Stimulated activated naive CD4-positive, alpha-beta T cell (primary cell): ENCODE measurements at places on chromosomes 5 and 9.
A peak's percentile ranks its signal among the peaks of the same experiment; 100 is the strongest.

GRCh38 chr5:135491552-135492318, 39.6 kb upstream of the TIFAB start:
- no peak for DNase-seq

DNA sequence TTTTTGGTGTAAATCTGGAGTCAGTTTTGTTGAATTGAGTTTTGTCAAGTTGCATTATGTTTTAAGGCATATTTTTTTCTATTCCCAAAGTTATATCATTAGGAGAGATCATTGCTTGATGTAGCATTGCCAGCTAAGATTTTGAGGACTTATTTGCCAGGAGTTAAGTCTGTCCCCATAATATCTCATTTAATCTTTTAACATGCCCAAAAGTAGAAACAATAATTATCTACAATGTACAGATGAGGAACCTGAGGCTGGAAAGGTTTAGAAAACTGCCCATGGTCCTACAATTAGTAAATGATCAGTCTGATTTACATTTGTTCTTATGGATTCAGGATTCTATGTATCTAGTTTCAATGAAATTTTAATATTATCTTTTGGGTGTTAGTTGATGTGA, 4.7 kb downstream of the NIPBL start:
- DNase-seq = no peak

- no peak for DNase-seq
These were observed 1146.9 kb upstream of the DMAC1 start for GRCh38 chr9:8946461-8946860.

GRCh38 chr5:111783537-111783936, 26.5 kb upstream of the NREP start:
- no peak for DNase-seq

DNA sequence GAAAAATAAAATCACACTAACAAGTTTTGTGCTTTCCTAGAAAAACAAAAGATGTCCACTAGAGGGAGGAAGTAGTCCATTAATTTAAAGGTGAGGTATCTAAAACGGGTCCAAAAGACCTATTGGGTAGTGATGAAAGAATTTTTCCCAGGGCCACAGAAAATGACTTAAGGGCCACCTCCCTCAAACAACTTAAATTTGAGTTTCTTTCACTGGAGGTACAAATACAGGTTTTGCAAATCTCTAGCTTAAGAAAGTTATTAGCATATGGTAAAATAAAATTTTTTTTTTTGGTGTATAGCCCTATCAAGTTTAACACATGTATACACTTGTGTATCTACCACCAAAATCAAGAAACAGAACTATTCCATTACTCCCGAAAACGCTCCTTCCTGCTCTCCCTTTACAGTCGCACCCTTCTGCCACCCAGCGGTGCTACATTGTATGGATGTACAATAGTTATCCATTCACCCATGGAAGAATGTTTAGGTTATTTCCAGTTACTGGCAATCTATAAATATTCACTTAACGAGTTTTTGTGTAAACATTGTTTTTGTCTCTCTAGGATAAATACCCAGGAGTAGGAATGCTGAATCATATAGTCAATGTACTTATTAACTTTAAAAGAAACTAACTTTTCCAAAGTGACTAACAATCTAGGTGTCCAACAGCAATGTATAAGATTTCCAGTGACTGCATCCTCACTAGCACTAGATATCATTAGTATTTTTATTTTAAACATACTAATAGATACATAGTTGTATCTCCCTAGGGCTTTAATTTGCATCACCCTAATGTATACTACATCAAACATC, 21.9 kb downstream of the DEPDC1B start:
- DNase-seq = peak; percentile 1

- no peak for DNase-seq
These were observed 270.7 kb upstream of the TRPC7 start for GRCh38 chr5:136636001-136636400.

- no peak for DNase-seq
These were observed 63.6 kb downstream of the ADAMTS2 start for GRCh38 chr5:179281694-179282093.

DNA sequence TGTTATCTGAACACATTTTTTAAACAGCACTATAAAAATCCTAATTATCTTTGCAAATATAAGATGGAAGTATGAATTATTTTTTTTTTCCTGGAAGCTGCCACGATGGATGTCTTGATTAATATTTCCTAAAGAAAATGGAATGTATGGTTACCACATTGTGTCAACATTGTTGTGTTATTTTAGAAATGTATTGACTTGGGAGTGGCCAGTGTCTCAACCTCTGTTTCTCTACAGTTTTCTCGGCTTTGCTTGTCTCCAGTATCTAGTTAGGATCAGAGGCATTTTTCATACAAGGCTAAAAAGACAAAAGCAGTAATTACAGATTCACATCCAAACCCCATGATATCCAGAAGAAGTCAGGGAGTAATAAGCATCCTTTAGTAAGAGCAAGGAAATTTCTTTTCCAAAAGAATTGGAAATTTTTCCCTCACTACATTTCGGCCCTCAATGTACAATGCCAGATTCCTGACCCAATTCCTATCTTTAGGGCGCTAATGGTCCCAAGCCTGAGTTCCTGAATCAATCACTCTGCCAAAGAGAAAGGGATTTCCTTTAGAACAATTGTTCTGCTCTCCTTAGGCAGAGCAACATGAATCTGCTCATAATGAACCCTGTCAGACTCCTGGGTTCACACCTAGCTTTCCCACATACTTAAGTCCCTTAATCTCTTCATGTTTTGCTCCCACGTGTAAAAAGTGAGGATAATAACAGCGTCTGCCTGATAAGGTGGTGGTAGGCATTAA, 111.7 kb downstream of the EDIL3 start:
- DNase-seq = no peak

- DNase-seq = no peak
These were observed 665.5 kb upstream of the ZNF608 start for GRCh38 chr5:125411744-125412560.

GRCh38 chr5:143019614-143020515, 249.7 kb downstream of the ARHGAP26 start:
- no peak for DNase-seq

DNA sequence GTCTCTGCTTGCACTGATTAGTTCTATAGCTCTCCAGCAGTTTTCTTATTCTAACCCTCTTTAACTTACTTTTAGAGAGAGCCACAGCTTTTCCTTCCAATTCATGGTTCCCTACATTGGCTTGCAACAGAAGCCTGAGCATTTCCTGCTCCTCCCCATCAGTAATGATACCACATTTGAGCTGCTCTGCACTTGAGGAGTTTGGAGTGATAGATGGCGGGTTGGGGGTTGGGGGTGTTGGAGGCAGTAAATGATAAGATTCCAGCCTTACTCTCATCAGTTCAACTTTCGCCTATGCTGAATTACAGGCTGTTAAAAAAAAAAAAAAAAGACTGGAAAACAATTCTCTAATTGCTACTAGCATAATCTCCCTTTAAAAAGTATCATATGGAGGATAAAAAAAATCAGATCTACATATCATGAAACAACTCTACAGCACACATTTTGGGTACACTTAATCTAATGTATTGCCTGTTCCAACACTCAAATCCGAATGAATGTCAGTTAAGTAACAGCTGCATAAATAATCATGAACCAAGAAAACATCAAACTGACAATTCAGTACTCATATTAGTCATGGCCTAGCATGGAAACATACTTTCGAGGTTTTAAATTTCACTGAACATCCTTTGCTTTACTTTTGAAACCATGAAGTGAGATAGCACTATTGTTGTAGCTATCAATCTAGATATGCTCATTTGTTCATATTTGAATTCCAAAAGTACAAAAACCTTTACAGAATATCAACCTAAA, 224.7 kb downstream of the NFIB start:
- DNase-seq = no peak

GRCh38 chr5:106241409-106241808, 1429.3 kb downstream of the EFNA5 start:
- no peak for DNase-seq

GRCh38 chr5:78361631-78361993, 1.2 kb downstream of the SCAMP1 start:
- DNase-seq = no peak

- no peak for DNase-seq
These were observed 35.5 kb downstream of the MED10 start for GRCh38 chr5:6342689-6343315.

GRCh38 chr9:71587576-71588362, 180.5 kb downstream of the CEMIP2 start:
- no peak for DNase-seq

GRCh38 chr9:127423934-127424675, at the start of gene ZNF79:
ZNF79 (plus strand) TSS chr9:127424382; CDS start chr9:127424788, 406 bp downstream.
- peak; percentile 82 for DNase-seq

DNA sequence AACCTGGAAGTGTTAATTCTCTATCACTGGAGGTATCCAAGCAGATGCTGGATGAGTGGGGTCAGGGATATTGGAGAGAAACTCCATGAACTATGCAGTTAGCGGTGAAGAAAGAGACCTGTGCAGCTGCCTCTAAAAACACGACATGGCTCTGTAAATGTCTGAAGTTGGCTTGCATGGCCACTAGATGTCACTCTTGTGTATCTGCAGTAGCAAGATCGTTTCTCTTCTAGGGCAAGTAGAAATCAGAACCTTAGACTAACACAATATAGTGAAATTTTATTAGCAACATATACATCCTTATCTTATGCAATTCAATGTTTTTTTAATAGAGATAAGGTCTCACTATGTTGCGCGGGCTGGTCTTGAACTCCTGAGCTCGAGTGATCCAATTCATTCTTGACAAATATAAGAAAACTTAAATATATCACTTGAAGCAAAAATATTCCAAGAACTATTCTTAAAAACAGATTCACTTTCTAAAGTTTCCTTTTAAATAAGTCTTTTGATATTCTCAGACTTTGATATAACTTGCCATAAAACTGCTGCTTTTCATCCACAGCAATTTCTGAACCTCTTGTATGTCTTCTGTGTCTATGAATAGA, 2.9 kb downstream of the OR2S2 start:
- no peak for DNase-seq

- DNase-seq = no peak
These were observed 44.7 kb upstream of the IZUMO3 start for GRCh38 chr9:24590432-24590831.

GRCh38 chr5:175443514-175444059, 395 bp downstream of the DRD1 start:
- DNase-seq = no peak

DNA sequence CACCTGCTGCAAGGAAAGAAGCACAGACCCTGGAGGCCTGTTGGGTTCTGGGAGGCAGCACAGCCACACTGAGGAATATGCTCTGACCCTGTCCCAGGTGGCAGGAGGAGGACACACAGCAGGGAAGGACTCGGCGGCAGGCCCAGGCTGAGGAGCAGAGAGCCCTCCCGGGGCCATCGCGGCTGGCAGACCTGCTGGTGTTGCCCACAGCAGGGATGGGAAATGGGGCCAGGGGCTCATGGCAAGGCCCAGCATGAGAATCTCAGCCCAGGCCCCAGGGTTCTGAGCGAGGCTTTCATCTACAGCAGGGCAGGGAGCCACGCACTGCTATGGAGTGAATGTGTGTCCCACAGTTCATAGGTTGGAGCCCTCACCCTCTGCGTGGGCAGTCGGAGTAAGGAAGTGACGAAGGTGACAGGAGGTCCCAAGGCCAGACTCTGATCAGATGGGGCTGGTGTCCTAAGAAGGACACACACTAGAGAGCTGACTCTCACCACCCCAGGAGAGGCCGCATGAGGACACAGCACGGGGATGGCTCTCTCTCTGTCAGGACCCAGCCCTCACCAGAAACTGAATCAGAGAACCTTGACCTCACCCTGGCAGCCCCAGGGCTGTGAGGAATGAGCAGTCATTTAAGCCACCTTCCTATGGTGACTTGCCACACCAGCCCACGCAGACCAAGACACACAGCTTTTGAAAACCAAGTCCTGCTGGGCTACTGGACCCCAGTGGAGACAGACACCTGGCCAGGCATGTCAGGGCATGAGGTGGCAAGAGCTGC, 10.3 kb upstream of the GPSM1 start:
- DNase-seq = no peak

DNA sequence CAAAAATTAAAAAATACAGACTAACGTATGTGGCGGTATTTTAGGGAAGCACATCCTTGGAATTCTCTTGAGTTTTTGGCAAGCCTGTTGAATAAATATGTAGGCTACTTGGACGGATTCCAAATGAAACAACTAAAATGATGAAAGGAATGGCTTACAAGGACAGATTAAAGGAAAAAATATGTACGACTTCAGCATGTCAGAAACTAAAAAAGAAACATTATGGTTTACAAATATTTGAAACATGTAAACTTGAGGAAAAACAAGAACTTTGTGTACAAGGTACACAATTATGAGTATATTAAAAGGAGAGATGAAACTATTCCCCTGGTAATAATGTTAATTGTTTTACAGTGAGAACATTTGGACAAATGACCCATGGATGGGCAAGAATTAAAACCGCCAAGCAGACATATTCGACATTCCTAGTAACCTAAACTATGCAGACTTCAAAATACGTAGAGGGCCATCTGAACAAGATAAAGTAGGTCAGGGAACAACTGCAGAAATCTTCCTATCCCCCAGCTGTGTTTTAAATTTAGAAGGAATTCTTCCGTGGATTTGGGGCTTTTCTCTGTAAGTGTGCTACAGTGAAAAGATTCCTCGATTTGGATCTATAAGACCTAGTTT, 12.5 kb downstream of the EDIL3 start:
- DNase-seq = no peak

DNA sequence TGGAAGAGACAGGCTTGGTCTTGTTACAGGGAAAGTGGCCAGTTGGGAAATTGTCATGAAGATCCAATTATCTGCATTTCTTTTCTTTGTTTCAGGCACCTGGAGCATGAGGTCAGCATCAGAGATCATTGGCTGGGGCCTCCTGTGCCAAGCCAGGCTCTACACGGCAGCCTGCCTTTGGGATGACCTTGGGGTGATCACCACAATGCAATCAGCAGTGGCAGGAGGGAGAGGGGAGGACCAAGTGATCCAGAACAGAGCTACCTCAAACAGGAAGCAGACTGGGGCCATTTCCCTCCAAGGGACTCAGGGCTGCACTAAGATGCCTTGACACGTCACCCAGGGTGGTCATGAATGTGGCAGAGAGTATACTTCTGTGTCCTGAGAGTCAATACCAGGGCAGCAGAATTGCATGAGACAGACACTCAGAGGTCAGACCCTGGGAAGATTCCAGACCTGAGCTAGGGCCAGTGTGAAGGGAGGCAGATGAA, 8.9 kb downstream of the SMIM23 start:
- DNase-seq = no peak

- no peak for DNase-seq
These were observed 87.7 kb downstream of the MACIR start for GRCh38 chr5:103346162-103346748.

GRCh38 chr9:91197232-91198181, 164.2 kb downstream of the AUH start:
- no peak for DNase-seq

- DNase-seq = no peak
These were observed 7.2 kb upstream of the LMNB1 start for GRCh38 chr5:126769703-126770102.

DNA sequence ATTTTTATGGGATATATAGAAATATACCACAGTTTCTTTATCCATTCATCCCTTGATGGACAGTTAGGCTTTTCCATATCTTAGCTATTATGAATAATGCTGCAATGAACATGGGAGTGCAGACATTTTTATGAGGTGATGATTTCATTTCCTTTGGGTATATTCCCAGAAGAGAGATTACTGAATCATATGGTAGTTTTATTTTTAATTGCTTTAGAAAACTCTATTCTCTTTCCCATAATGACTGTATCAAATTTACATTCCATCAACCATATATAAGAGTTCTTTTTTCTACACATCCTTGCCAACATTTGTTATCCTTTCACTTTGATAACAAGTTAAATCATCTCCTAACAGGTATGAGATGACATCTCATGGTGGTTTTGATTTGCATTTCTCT, 821.6 kb downstream of the TLE1 start:
- DNase-seq = no peak

- DNase-seq = no peak
These were observed 226.8 kb upstream of the IRX4 start for GRCh38 chr5:2109566-2109965.
